Renal cortical epithelial cell (primary cell): ENCODE measurements at places on chromosomes 1 and 21. TPM values are rescaled to one million over a fixed set of nuclear protein-coding genes. Genes with fewer than 3 reads are reported as not detected.

The S100A7 gene
- total RNA-seq: not detected in 2 replicates

The MATN1 gene
- not detected in 2 replicates for total RNA-seq

The RYR2 gene
- 0.10 TPM in 1 of 2 replicates, not detected in the other for total RNA-seq

The KRTAP13-2 gene
- not detected in 2 replicates for total RNA-seq

The CELSR2 gene
- 8.5 and 75.9 TPM in 2 replicates for total RNA-seq

The DCDC2B gene
- not detected in 2 replicates for total RNA-seq

The PAPPA2 gene
- 0.52 and 1.3 TPM in 2 replicates for total RNA-seq

The CERS2 gene
- total RNA-seq: 119 and 202 TPM in 2 replicates

The AK5 gene
- 15.6 and 27.4 TPM in 2 replicates for total RNA-seq

The S100A8 gene
- total RNA-seq: not detected in 2 replicates

The SYT14 gene
- 10.8 and 14.2 TPM in 2 replicates for total RNA-seq

The MTMR11 gene
- total RNA-seq: 5.6 and 7.3 TPM in 2 replicates

The LCE2B gene
- not detected in 2 replicates for total RNA-seq

The RAB13 gene
- total RNA-seq: 80.6 and 154 TPM in 2 replicates

The AKR7A2 gene
- total RNA-seq: 64.3 and 73.8 TPM in 2 replicates

The ASAP3 gene
- total RNA-seq: 14.4 and 41.3 TPM in 2 replicates

The VHLL gene
- total RNA-seq: not detected in 2 replicates

The DISP1 gene
- total RNA-seq: 2.8 and 13.5 TPM in 2 replicates

The CFAP74 gene
- total RNA-seq: not detected in 2 replicates

The CHML gene
- total RNA-seq: 13.9 and 14.0 TPM in 2 replicates

The HSPG2 gene
- 219 and 912 TPM in 2 replicates for total RNA-seq

The NUAK2 gene
- 34.6 and 59.6 TPM in 2 replicates for total RNA-seq

The DEPDC1 gene
- total RNA-seq: 0.85 and 17.4 TPM in 2 replicates

The FCRL1 gene
- total RNA-seq: not detected in 2 replicates

The PLA2G2D gene
- total RNA-seq: not detected in 2 replicates

The CD1C gene
- not detected in 2 replicates for total RNA-seq

The DMRTA2 gene
- total RNA-seq: 0.05 TPM in 1 of 2 replicates, not detected in the other

The TNNT2 gene
- 0.25 and 0.69 TPM in 2 replicates for total RNA-seq

The FALEC gene
- not detected in 2 replicates for total RNA-seq

The TRIM46 gene
- total RNA-seq: 2.6 and 5.9 TPM in 2 replicates
